ENCODE measurements at places on chromosomes 6 and 20.

- peaks cover 25% of the 10 kb centered on the region for H3K36me3 ChIP-seq
- no peaks in the 10 kb centered on the region for H3K4me1 ChIP-seq
- DNase-seq, result no peak
- no peak overlapping the region for H3K4me3 ChIP-seq
- no peaks in the 10 kb centered on the region for H3K27me3 ChIP-seq
Measured at GRCh38 chr6:46828939-46829338, 35.8 kb downstream of the MEP1A start.

- peak overlapping the region; percentile 70 for H3K4me3 ChIP-seq
- peaks cover 6% of the 10 kb centered on the region for H3K4me1 ChIP-seq
- no peak overlapping the region for H3K27ac ChIP-seq
Measured at GRCh38 chr20:45892828-45893500, 1.8 kb downstream of the CTSA start.

GRCh38 chr6:122202576-122203137 is 196.8 kb upstream of the HSF2 start:
- no peak for DNase-seq
- no peak overlapping the region for H3K4me3 ChIP-seq
- H3K27ac ChIP-seq, result no peak overlapping the region
- H3K27me3 ChIP-seq, result no peaks in the 10 kb centered on the region
- H3K4me1 ChIP-seq, result no peaks in the 10 kb centered on the region

DNA sequence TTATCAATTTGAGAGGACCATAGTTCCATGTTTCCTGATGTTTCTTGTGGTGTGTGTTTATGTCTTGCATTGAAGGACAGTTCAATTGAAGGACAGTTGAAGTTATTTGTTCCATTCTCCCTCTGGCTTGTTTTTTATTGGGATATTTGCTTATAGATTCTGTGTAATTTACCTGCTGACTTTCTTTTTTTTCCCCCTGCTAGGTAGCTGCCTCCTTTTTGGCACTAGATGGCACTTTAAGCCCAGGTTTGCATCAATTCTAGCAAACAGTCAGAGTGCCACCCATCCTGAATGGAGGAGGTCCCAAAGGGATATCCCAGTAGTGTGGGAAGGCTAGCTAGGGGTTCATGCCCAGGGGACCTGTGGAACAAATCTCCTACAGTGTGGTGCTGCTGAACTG is 78.1 kb downstream of the CFAP61 start:
- H3K4me1 ChIP-seq, result no peaks in the 10 kb centered on the region
- H3K27me3 ChIP-seq, result no peaks in the 10 kb centered on the region
- DNase-seq, result peak; percentile 4

DNA sequence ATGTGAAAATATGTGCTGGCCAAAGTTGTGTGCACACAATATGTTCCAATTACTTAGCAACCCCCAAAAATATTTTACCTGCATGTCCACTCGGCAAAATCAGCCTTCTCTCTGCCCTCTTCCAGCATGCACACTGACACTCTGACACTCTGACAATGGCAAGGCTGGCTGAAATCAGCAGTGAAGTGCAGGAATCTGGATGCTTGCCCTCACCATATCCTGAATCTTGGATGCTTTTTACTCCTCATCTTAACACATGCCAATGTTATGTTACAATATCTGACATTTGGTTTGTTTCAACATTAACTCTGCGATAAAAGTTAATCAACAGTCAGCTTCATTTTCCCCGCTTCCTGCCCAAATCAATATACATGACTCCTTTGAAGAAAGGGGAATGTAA is 203.2 kb downstream of the COL9A1 start:
- DNase-seq, result no peak
- no peaks in the 10 kb centered on the region for H3K27me3 ChIP-seq
- H3K4me1 ChIP-seq, result no peaks in the 10 kb centered on the region

DNA sequence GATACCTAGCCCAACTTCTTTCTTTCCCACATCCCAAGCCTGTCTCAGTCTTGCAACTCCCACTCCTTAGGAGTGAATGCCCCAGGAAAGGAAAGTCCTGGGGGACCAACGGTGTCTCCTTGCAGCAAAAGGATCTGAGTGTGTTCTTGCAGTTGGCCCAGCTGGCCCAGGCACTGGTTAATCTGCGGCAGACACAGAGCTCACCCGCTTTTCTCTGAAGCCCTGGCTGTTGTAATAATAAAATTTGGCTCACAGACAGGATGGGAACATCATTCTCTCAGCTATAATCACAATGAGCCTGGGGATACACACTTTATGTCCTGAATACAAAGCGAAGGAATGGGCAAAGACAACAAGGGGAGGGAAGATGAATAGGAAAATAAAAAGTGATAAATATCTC is 287.0 kb upstream of the PRND start:
- H3K27ac ChIP-seq, result no peak overlapping the region
- no peak for DNase-seq
- H3K4me1 ChIP-seq, result no peaks in the 10 kb centered on the region
- no peaks in the 10 kb centered on the region for H3K36me3 ChIP-seq
- no peak overlapping the region for H3K4me3 ChIP-seq

- H3K27me3 ChIP-seq, result no peaks in the 10 kb centered on the region
- no peak overlapping the region for H3K4me3 ChIP-seq
- H3K27ac ChIP-seq, result no peak overlapping the region
- peaks cover 74% of the 10 kb centered on the region for H3K36me3 ChIP-seq
- DNase-seq, result no peak
- H3K4me1 ChIP-seq, result no peaks in the 10 kb centered on the region
Measured at GRCh38 chr20:62289898-62290297, 12.9 kb upstream of the ADRM1 start.

GRCh38 chr6:111220383-111221031 is 133.2 kb downstream of the SLC16A10 start:
- no peak overlapping the region for H3K4me3 ChIP-seq
- DNase-seq, result no peak
- H3K27me3 ChIP-seq, result no peaks in the 10 kb centered on the region
- no peak overlapping the region for H3K27ac ChIP-seq
- no peaks in the 10 kb centered on the region for H3K4me1 ChIP-seq

GRCh38 chr6:12482386-12483375 is 192.5 kb downstream of the EDN1 start:
- peak; percentile 41 for DNase-seq
- H3K27ac ChIP-seq, result no peak overlapping the region
- H3K4me3 ChIP-seq, result no peak overlapping the region
- H3K36me3 ChIP-seq, result no peaks in the 10 kb centered on the region
- no peaks in the 10 kb centered on the region for H3K27me3 ChIP-seq

DNA sequence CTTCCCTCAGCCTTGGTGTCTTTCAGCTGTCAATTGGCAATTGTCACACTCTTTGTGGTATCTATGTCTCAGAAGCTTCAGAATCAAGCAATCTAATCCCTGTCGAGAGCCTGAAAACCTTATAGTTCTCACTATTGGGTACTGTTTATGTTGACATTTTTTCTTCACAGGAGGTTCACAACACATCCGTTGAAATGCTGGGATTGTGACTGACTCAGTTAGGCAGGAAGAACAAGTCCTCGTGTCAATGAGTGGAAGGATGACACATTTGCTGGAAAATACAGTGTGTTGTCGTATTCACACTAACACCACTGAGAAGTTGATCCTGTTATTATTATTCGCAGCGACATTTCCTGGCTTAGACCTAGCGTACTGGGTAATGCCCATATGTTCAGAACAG is 163.9 kb upstream of the CITED2 start:
- no peak overlapping the region for H3K27ac ChIP-seq
- no peak for DNase-seq
- H3K4me1 ChIP-seq, result peaks cover 29% of the 10 kb centered on the region
- no peaks in the 10 kb centered on the region for H3K27me3 ChIP-seq

- no peak for DNase-seq
- no peak overlapping the region for H3K4me3 ChIP-seq
- no peaks in the 10 kb centered on the region for H3K4me1 ChIP-seq
- no peaks in the 10 kb centered on the region for H3K36me3 ChIP-seq
- H3K27me3 ChIP-seq, result no peaks in the 10 kb centered on the region
- no peak overlapping the region for H3K27ac ChIP-seq
Measured at GRCh38 chr6:81735756-81736380, 16.6 kb downstream of the TENT5A start.

- no peaks in the 10 kb centered on the region for H3K4me1 ChIP-seq
- peak; percentile 58 for DNase-seq
- H3K4me3 ChIP-seq, result no peak overlapping the region
- H3K27ac ChIP-seq, result no peak overlapping the region
- H3K27me3 ChIP-seq, result no peaks in the 10 kb centered on the region
- no peaks in the 10 kb centered on the region for H3K36me3 ChIP-seq
Measured at GRCh38 chr20:37395921-37396415, 50.0 kb downstream of the SRC start.

DNA sequence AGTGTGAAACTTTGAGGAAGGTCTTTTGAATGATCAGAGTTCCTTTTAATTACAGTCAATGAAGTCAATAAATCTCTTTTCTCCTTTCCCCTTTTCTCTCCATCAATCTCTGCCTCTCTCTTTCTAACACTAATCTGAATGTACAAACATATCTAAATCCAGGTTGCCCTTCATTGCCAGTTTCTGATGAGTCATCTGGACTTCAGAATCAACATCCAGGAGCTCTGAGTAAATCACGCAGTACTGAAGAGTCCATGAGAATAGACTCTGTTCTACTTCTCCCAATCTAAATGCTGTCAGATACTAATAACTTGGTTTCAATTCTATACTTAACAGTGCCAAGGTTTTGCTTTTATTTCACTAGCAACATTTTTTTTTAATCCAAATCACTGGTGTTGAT is 238.7 kb upstream of the THEMIS start:
- H3K27ac ChIP-seq, result no peak overlapping the region
- H3K4me3 ChIP-seq, result no peak overlapping the region
- no peaks in the 10 kb centered on the region for H3K36me3 ChIP-seq
- no peaks in the 10 kb centered on the region for H3K27me3 ChIP-seq
- DNase-seq, result peak; percentile 67

DNA sequence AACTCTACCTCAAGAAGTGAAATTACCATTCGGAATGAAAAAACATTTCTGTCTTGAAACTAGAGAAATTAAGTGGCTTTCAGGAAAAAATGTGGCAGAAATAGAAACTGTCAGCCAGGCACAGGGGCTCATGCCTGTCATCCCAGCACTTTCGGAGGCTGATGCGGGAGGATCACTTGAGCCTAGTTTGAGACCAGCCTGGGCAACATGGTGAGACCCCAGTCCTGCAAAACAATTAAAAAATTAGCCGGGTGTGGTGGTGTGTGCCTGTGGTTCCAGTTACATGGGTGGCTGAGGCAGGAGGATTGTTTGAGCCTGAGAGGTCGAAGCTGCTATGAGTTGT is 7.1 kb upstream of the TMEM181 start:
- no peaks in the 10 kb centered on the region for H3K36me3 ChIP-seq
- H3K4me3 ChIP-seq, result no peak overlapping the region
- H3K27me3 ChIP-seq, result no peaks in the 10 kb centered on the region

DNA sequence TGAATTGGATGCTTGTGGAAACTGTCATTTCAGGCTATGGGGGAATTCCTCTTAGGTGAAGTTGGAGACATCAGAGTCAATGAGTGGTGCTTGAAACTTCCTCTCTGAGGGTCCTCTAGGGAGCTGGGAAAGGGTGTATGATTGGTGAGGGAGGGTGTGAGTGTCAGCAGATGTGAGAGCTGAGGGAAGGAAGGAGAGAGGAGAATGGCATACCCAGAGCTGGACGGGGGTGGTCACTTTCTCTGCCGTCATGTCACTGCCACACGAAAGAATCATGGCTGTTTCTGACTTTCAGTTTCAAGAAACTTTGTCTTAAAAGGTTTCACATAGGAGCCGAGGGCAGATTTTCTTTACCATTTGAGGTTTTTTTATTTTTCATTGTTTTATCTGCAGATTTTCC is 50.3 kb downstream of the DEK start:
- peaks cover 10% of the 10 kb centered on the region for H3K36me3 ChIP-seq
- DNase-seq, result no peak
- H3K27ac ChIP-seq, result no peak overlapping the region

- DNase-seq, result peak; percentile 30
- H3K4me1 ChIP-seq, result no peaks in the 10 kb centered on the region
- no peaks in the 10 kb centered on the region for H3K27me3 ChIP-seq
- H3K4me3 ChIP-seq, result no peak overlapping the region
Measured at GRCh38 chr6:118808793-118809638, 84.9 kb upstream of the ASF1A start.

DNA sequence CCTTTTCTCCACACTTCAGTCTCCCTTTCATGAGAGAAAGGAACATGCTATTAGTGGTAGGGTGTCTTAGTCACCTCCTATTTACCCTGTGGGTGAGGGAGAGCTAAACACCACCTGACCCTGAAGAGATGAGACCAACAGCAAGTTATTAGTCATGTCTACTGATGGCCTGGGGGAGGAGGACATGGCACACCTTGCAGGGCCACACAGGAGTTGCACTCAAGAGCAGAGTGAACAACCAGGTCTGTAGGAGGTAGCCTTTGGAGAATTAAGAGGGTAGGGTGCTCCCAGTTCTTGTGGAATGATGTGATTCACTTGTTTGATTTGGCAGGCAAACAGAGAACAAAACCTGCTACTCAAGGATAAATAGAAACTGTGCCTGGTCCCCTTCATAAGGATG is 82.7 kb upstream of the FABP7 start:
- H3K4me1 ChIP-seq, result no peaks in the 10 kb centered on the region
- no peaks in the 10 kb centered on the region for H3K36me3 ChIP-seq
- no peak overlapping the region for H3K27ac ChIP-seq
- H3K4me3 ChIP-seq, result no peak overlapping the region

GRCh38 chr20:19626896-19627295 is 131.2 kb upstream of the RIN2 start:
- H3K4me1 ChIP-seq, result no peaks in the 10 kb centered on the region
- H3K27me3 ChIP-seq, result no peaks in the 10 kb centered on the region
- DNase-seq, result no peak
- H3K4me3 ChIP-seq, result no peak overlapping the region

DNA sequence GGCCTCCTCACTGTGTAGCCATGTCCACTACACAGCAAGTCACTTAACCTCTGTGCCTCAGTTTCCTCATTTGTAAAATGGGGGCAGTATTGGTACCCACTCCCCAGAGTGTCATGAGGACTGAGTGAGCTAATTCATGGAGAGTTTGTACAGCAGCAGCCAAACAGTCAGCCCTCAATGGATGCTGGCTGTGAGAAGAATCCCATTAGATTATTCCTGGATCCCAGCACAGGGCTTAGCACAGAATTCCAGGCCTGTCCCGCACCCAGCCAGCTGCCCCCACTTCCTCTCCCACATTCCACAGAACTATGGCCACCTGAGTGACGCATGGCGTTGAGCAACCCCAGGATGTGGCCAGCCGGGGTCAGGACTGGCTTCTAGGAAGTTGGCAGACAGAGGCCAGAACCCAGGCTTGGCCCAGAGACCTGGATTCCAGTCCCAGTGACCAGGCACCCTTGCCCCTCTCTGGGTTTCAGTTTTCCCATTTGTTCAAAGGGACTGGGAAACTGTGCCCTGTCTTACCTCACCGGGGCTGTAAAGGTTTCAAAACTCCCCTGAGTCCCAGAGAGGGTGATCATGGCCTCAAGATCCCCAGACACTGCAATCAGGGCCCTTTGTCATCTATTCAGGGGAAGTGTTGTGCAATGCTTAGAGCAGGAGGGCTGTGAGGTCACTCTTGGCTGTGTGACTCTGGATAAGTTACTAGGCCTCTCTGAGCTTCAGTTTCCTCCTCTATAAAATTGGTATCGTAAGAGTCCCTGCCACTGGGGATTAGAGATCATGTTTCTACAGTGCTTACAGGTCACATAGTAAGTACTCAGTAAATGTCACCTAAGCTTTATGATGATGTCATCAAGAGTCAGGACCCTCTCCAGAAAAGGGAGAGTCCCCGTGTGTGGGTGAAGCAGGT is 3.0 kb upstream of the TGM2 start:
- H3K27me3 ChIP-seq, result no peaks in the 10 kb centered on the region
- peaks cover 29% of the 10 kb centered on the region for H3K4me1 ChIP-seq
- no peak overlapping the region for H3K4me3 ChIP-seq
- H3K36me3 ChIP-seq, result no peaks in the 10 kb centered on the region
- peak; percentile 70 for DNase-seq
- H3K27ac ChIP-seq, result peak overlapping the region; percentile 71

Measured in small intestine (tissue), 16 donors.